ENCODE measurements at places on chromosomes 7 and 10. TPM values are rescaled to one million over a fixed set of nuclear protein-coding genes. Genes with fewer than 3 reads are reported as not detected.

The C10orf90 gene
- total RNA-seq = not detected

The FMC1 gene
- 13.5 TPM for total RNA-seq

The TRAPPC14 gene
- 9.2 TPM for total RNA-seq

The USP54 gene
- 23.4 TPM for total RNA-seq

The HOXA4 gene
- not detected for total RNA-seq
